Gastroesophageal sphincter (tissue), 4 donors: ENCODE measurements at places on chromosomes 1 and 21. TPM values are rescaled to one million over a fixed set of nuclear protein-coding genes. Genes with fewer than 3 reads are reported as not detected.

Gene KRTAP10-9
- not detected for total RNA-seq

Gene SLAMF9
- not detected for total RNA-seq

Gene CRYAA
- total RNA-seq: not detected

Gene EXOSC10
- total RNA-seq: 56.2 TPM

Gene FCGR3A
- total RNA-seq: 5.4 TPM

Gene TTC24
- not detected for total RNA-seq

Gene IFI44L
- total RNA-seq: 4.7 TPM

Gene ROR1
- total RNA-seq: 10.6 TPM

Gene TIMM17A
- total RNA-seq: 37.8 TPM

Gene PLCH2
- 0.27 TPM for total RNA-seq

Gene SYT14
- under 0.01 TPM for total RNA-seq

Gene LAD1
- 2.0 TPM for total RNA-seq

Gene SPRR2F
- not detected for total RNA-seq

Gene NBPF4
- total RNA-seq: not detected

Gene SPRR2B
- total RNA-seq: not detected

Gene HPCAL4
- total RNA-seq: not detected

Gene ZDHHC18
- total RNA-seq: 11.7 TPM

Gene BEND5
- total RNA-seq: 10.4 TPM
